ENCODE measurements at places on chromosomes 6 and 20.

GRCh38 chr20:36805396-36805795 lies 31.8 kb upstream of the DSN1 start:
- no peak for DNase-seq

DNA sequence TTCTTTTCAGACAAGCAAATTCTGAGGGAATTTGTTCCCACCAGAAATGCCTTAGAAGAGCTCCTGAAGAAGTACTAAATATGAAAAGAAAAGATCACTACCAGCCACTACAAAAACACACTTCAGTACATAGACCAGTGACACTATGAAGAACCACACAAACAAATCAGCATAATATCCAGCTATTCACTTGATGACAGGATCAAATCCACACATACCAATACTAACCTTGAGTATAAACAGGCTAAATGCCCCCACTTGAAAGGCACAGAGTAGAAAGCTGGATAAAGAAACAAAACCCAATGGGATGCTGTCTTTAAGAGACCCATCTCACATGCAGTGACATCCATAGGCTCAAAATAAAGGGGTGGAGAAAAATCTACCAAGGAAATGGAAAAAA lies 43.3 kb downstream of the CENPW start:
- no peak for DNase-seq

- no peak for DNase-seq
Observed at GRCh38 chr6:53035549-53036213, 29.5 kb upstream of the FBXO9 start.

- no peak for DNase-seq
Observed at GRCh38 chr20:32792731-32793458, 26.9 kb upstream of the MAPRE1 start.

DNA sequence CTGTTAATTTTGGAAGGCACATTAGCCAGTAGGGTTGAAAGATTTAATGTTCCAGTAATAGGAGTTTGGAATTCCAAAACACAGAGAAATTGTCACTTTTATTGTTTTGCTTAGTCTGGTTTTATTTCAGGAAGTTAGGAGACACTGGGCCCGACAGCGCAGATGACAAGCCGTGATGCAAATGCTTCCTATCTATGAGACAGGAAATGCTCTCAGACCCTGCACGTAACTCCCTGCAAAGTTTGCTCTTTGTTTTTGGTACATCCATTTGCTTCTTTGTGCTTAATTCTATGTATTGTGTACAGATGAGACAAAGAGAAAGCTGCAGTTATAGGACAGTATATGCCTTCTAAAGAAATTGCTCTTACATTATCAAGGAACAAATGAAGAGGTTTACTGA lies 201.6 kb upstream of the SGK1 start:
- no peak for DNase-seq

DNA sequence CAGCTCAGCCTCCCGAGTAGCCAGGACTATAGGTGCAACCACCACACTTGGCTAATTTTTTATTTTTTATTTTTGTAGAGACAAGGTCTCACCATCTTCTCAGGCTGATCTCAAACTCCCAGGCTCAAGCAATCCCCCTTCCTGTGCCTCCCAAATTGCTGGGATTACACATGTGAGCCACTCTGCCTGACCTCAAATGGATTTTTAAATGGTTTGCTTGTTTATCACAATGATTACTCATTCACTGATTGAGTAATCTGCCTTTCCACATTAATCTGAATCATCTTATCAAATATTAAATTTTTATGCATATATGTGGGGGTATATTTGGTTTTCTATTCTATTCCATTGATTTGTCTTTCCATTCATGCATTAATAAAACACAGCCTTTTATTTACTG lies 9.4 kb upstream of the KHDC1L start:
- no peak for DNase-seq

- DNase-seq, result no peak
Observed at GRCh38 chr6:130156908-130157307, 65.8 kb downstream of the SAMD3 start.

- no peak for DNase-seq
Observed at GRCh38 chr6:151549790-151550189, 56.0 kb downstream of the CCDC170 start.

DNA sequence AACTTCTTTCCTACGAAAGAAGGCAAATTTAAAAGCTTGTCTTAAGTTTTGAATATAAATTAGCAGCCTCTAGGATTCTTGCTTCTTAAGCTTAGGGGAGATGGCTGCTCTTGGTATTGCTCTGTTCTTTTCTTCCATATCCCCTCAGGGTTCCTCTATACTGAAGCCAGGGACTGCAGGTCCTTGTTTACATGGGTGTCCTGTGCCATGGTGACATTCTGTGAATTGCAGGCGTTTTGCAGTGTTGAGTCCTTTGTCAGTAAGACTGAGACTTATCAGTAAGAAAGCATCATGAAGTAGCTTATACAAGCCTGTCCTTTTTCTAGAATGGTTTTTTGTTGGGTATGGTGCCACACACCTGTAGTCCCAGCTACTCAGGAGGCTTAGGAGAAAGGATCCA lies 147.8 kb downstream of the ARID1B start:
- no peak for DNase-seq

DNA sequence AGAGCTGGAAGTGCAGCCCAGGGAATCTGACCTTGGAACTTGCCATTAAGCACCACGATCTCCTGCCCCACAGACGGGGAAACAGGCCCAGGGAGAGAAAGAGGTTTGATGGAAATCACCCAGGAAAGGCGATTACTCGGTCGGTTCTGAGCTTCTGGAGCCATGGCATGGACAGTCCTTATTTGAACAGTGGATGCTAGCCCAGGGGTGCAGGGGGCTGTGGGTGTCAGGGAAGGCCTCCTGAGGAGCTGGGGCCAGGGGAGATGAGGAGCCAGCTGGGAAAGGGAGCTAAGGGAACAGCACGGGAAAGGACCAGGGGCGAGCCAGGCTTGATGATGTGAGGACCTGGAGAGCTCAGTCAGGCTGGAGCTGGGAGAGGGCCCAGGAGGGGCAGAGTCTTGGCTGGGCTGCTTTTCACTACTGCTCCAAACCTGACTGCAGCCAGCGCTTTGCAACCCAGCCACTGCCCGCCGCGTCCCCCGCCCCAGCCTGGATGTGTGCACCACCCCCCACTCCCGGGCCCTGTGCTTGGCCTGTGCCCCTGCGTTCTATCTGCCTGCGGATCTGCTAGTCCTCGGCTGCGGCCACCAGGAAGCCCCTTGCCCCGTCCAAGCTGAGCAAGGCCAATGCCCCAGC lies 17.8 kb downstream of the SUN5 start:
- DNase-seq, result no peak

- DNase-seq, result no peak
Observed at GRCh38 chr20:62832212-62832922, 15.5 kb downstream of the COL9A3 start.

GRCh38 chr20:41081276-41081814 lies 52.7 kb downstream of the TOP1 start:
- no peak for DNase-seq

- no peak for DNase-seq
Observed at GRCh38 chr6:74420221-74420620, 724.2 kb downstream of the CD109 start.

DNA sequence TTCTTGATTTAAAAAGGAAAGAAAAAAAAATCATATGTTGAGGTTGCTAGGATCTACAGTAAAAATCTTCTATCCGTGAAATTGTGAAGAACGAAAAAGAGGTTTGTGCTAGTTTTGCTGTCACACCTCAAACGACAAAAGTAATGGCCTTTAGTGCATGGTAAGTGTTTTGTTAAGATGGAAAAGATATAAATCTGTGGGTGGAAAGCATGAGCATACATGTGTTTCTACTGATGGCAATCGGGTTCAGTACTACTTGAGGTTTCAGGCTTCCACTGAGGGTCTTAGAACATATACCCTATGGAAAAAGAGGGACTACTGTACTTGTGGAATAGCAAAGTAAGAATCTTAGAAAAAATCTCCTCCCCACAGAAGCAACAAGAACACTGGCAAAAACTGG lies 58.0 kb downstream of the AHI1 start:
- no peak for DNase-seq

GRCh38 chr6:3707024-3707423 lies 44.5 kb downstream of the PXDC1 start:
- no peak for DNase-seq

- peak; percentile 35 for DNase-seq
Observed at GRCh38 chr20:57678340-57678739, 31.5 kb downstream of the PMEPA1 start.

GRCh38 chr6:45648262-45648620 lies 270.5 kb upstream of the SUPT3H start:
- no peak for DNase-seq

GRCh38 chr6:154458565-154459470 lies 51.7 kb downstream of the CNKSR3 start:
- DNase-seq, result no peak

- no peak for DNase-seq
Observed at GRCh38 chr20:31974296-31974695, 6.3 kb downstream of the XKR7 start.

GRCh38 chr6:151804585-151805285 lies 2.7 kb upstream of the ESR1 start:
- no peak for DNase-seq

DNA sequence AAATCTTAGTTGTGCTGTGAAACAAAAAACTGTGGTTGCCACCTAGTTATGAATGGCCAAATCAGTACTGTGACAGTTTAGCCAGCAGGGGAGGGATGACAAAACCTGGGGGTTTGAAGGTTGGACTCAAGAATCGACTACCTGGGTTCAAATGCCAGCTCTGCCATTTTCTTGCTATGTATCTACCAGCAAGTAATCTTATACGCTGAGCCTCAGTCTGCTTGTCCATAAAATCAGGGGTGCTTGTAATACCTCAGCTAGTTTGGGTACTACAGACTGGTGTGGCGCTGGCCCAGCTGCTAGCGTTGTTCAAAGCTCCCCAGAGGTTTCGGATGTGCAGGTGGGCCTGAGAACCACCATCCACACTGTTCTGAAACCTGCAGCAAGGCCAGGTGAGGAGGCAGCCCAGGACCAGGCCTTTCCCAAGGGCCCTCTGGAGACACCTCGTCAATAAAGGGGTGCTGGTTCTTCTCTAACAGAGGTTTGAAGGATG lies 40.4 kb downstream of the TRAM2 start:
- DNase-seq, result no peak

DNA sequence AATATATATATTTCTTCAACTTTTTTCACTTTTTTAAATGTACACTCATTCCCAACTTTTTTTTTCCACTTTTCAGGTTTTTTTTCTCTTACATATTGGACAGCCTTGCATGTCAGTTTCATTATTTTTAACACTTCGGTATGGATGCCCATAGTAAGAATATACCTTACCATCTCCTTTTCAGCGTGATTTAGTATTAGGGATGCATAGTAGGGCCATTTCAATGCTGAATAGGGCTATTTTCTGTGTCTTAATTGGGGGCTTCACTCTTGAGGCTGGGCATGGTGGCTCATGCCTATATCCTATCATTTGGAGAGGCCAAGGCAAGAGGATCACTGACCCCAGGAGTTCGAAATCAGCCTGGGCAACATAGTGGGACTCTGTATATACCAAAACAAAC lies 6.7 kb downstream of the RNF114 start:
- DNase-seq, result no peak

DNA sequence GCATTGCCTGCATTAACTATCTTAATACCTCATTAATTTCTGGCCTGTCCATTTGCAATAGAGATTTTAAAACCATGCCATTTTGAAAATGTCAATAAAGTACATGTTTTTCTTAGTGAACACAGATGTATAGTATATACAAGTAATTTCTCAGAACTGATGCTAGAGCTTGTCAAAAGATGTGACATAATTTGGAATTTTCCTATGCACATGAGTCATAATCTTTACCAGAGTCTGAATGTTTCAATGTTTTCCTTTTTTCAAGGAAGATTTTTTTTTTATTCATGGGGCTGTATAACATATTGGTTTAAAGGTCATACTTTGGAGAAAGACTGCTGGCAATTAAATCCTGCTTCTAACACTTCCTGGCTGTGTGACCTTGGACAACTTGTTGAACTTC lies 1347.5 kb upstream of the ADGRB3 start:
- no peak for DNase-seq

GRCh38 chr20:6919792-6920468 lies 152.4 kb downstream of the BMP2 start:
- no peak for DNase-seq

- no peak for DNase-seq
Observed at GRCh38 chr20:44552950-44553908, 29.1 kb upstream of the PKIG start.

- no peak for DNase-seq
Observed at GRCh38 chr20:58609026-58609425, 42.1 kb upstream of the STX16 start.
